ENCODE measurements at places on chromosomes 1 and 21.

- no peak for DNase-seq
Measured at GRCh38 chr1:221874285-221875003, 132.6 kb upstream of the DUSP10 start.

GRCh38 chr1:55305735-55306134, 90.6 kb upstream of the USP24 start:
- no peak for DNase-seq

DNA sequence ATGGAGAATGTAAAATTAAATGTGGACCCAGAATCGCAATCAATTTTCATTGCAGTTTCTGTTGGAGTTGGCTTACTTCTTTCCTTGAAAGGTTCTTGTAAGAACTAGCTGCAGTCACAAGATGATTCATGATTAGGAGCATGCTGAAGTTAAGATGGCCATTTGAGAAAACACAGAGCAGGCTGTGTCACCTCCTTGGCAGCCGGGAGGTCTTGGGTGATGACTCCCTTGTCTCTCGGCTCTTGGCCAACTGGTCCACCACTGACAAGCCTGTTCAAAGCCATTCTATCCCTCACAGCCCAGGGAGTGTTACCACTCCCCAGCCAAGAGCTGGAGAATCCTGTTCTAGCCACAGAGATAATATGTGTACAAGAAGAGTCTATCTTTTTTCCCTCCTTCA, 40.6 kb downstream of the OPTC start:
- no peak for DNase-seq

DNA sequence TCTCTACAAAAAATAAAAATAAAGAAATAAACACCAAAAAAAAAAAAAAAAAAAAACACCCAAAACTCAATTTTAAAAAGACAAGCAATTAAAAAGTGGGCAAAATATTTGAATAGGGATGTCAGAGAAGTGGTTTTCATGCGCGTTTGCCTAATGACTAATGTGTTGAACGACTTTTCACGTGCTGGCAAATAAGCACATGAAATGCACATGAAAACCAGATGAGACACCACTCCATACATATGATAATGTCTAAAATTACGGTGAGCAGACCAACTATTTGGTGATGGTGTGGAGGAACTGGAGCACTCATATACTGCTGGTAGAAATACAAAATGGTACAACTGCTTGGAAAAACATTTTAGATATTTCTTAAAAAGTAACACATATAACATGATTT, 39.4 kb upstream of the UHMK1 start:
- DNase-seq = no peak

- peak; percentile 66 for DNase-seq
Measured at GRCh38 chr1:28602536-28603439, 10.7 kb downstream of the RAB42 start.

- DNase-seq = no peak
Measured at GRCh38 chr1:89815040-89815439, 5.8 kb upstream of the LRRC8D start.

DNA sequence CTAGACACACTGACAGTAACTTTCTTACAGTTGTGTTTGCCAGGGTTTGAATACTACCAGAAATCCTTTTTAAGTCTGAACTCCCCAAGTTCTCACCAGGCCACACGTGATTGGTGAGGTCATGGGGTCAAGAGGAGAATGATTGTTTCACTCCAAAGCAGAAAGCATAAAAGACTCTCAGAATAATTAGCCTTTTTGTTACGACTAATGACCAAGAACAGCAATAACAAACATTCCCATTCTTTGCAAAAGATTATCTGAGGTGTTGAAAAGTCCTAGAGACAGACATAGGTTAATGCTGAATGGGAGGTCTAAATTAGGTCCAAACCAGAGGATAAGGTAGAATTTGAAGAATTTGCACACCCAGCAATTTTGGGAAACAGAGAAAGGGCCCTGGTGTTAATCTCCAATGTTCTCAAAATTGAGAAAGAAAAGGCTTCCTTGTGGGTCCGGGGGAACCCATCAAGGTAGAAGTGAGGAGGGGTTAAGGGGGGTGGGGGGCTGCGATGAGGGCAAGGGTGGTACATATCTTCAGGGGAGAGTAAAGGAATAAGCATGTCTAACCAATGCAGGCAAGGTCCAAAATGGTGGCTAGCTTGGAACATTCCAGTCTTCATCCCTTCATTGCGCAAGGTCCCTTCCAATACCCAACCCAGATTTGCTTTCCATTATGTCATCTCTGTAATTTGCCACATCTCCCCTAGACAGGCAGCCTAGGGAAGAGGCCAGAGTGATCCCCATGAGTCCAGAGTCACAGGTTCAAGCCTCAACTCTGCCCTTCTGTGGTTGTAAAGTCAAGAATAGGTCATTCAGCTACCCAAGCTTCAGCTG, 74.6 kb upstream of the NFIA start:
- DNase-seq = no peak

DNA sequence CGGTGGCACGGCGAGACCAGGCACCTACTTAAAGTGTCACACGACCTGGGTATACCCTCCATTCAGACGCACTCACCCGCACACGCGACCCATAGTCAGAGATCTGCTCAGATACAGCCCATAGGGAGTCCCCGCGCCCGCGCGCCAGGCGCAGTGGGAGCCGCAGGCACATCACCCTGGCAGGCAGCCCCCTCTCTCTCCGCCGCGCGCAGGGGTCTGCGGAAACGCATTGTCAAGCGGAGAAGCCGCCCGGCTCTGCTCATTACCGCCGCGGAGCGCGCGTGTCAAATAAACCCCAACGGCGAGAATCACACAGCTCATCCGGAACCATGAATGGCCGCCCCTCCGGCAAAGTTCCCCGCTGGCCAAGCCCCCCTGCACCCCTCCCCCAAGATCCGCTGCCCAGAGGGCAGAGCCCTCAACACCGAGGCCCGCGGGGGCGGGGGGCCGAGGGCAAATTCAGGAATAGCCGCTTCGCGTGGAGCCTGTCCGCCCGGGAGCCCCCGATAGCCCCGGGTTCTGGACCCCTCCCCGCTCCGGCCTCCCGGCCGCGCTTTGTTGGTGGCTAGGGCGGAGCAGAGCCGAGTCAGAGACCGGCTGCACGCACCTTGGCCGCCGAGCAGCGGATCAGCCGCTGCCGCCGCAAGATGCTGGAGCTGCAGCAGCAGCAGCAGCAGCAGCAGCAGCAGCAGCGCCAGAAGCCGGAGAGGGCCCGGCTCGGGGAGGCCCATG, 522 bp downstream of the LRP8 start:
- DNase-seq = peak; percentile 14

DNA sequence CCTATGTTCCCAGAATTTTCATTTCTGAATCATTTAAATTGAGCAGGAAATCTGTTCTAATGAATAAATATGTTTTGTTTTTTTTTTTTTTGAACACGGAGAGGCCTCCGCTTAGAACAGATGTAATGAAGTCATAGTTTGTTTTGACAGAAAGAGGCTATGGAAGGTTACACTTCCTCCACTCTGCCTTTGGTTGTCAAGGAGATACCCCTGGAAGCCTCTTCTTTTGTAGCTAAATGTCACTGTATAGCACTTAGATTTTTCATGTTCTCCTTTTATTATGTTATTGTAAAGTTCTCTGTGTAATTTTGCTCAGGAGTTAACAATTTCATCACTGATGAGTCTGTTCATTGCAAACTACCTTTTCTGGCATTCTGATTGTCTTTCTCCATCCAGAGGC, 22.7 kb upstream of the GNG12 start:
- no peak for DNase-seq

DNA sequence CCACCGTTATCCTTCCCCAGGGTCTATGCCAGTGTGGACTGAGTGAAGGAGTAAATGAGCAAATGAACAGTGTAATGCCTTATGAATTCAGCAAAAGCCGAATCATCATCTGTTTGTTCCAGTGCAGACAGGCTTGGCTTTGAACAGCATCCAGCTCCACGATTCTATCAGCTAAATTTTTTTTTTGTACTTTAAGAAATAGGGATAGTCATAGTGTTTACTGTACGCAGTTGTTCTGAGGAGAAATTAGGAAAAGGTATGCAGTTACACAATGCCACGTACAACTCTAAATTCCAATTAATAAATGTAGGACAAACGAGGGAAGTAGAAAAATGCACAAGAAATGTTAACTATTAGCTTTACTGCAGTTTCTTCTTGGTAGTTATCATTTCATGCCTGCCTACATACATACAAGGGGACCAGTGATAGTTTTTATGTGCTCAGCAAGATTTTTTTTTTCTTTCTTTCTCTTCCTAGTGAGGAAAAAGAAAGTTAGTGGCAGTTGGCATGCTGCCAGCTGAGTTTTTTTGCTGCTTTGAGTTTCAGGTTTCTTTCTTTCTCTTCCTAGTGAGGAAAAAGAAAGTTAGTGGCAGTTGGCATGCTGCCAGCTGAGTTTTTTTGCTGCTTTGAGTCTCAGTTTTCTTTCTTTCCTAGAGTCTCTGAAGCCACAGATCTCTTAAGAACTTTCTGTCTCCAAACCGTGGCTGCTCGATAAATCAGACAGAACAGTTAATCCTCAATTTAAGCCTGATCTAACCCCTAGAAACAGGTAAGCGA, at the start of gene IFI44L:
IFI44L (plus strand) TSS at position 646 of the 777 bp plus-strand sequence. CDS start 7,468 bp downstream, outside the sequence.
- DNase-seq = no peak

Measured in hematopoietic multipotent progenitor cell treated with erythropoietin and hydrocortisone succinate and interleukin-3 and kit ligand, for 15 days (in vitro differentiated cells).